ENCODE measurements at places on chromosomes 6 and 20. TPM values are rescaled to one million over a fixed set of nuclear protein-coding genes. Genes with fewer than 3 reads are reported as not detected.
A peak's percentile ranks its signal among the peaks of the same experiment; 100 is the strongest.

Gene HLA-DQA1
- total RNA-seq, result not detected

Gene SAMD3
- not detected for total RNA-seq

Gene TGIF2
- 59.0 TPM for total RNA-seq

- peak overlapping the region; percentile 66 for H3K4me3 ChIP-seq
- no peaks in the 10 kb centered on the region for H3K27me3 ChIP-seq
- peak; percentile 49 for DNase-seq
- peak overlapping the region; percentile 94 for H3K27ac ChIP-seq
- no peaks in the 10 kb centered on the region for H3K36me3 ChIP-seq
- peaks cover 16% of the 10 kb centered on the region for H3K4me1 ChIP-seq
These were observed 92.8 kb upstream of the BTN3A2 start for GRCh38 chr6:26272171-26272637.
